ENCODE measurements at places on chromosomes 1 and 21.

DNA sequence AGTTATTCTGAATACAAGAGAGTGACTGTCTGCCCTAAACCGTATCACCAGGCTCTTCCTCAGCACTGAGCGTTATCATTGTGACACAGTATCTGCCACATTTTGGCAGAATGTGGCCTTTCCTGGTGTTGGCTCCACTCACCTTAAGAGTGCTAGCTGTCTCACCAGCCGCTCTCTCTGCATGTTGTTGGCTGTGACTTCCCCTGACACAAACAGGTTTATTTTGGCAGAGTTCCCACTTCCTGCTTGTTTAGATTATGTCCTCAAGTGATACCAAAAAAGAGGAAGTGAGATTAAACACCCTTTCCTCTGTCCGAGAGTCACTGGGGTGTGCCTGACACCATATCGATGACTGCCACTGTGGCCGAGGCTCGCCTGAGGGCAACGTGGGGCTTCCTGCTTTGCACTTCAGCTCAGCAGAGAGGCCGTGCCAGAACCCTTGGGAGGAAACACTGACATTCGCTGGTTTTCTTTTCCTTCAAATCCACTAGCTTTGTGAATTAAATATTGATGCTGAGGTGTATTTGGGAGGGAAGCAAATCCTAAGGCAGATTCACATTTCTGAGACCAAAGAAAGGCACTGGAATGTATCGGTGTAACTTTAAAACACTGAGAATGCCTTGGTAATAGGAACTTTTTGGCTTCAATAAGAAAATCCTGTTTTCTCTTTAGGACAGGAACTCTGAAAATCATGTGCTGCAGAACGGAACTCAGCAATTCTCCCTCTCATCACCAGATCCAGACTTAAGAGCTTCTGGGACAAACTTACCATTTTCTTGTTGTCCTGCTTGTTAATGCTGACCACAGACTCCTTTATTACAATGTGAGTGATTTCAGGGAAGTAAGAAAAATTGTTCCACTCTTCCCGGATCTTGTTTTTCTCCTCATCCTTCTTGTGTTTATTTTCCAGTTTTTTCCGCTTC lies 102.1 kb downstream of the JAK1 start:
- DNase-seq: no peak

- DNase-seq: no peak
Measured at GRCh38 chr1:107949467-107950253, 15.3 kb downstream of the VAV3 start.

DNA sequence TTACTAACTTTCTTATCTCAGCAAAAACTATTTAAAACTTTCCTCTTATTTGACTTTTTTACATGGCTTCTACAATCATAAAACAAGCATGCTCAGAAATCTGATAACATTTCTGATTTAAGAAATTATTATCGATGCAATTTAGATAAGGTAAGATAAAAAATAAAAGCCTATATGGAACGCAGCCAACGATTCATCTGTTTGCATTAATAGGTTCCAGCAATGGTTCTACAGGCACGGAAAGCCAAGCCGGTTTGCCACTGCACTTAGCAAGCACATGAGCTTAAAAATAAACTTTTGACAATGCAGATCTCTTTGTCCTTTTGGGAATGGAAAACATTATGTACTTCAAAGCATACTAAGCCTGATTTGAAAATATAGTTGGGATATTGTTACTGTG lies 77.5 kb upstream of the KCNK2 start:
- no peak for DNase-seq

- no peak for DNase-seq
Measured at GRCh38 chr1:9731561-9731960, 80.0 kb downstream of the PIK3CD start.

- peak; percentile 38 for DNase-seq
Measured at GRCh38 chr21:17461582-17461981, 51.3 kb upstream of the CXADR start.
